ENCODE measurements at places on chromosomes 16 and 17.
A peak's percentile ranks its signal among the peaks of the same experiment; 100 is the strongest.

- no peak for DNase-seq
These were observed 16.3 kb downstream of the PIPOX start for GRCh38 chr17:29059281-29059680.

- no peak for DNase-seq
These were observed 2.5 kb downstream of the UBE2I start for GRCh38 chr16:1311738-1312466.

- no peak for DNase-seq
These were observed 783 bp downstream of the BHLHA9 start for GRCh38 chr17:1271030-1271423.

DNA sequence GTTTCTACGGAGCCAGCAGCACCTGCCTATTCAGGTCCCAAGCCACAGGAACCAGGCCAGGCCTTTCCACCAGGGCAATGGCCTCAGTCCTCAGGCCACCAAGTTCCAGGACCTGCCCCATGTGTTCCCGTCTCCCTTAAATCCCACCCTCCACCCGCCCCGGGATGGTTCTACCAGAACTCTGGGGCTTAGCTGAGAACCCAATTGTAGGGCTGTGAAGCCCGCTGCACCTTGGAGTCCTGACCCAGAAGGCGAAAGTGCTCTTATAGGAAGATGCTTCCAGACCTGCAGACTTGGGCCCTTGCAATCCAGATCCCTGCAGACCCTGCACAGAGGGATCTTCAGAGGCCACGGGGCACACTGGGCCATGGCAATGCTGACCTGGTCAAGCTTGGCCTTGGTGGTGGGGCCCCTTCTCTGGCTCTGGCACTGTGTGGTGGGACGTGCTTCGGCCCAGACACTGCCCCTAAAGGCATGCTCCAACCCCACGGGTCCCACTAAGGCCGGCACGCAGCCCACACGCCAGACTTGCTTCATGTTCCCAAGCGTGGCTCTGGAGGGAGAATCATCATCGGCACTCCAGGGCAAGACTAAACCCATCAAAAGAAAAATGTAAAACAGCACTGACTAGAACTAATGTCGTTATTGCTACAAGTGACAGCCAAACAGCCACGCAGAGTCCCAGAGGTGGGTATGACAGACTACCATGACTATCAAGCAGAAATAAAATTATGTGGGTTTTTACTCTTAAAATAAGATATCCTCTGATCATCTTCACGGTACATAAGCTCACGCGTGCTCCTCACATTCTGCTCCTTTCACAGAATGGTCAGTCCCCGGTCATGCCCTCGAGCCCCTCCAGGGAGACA is 41.3 kb upstream of the ATP2A3 start:
- no peak for DNase-seq

GRCh38 chr16:63921737-63922295 is 1200.0 kb downstream of the CDH11 start:
- no peak for DNase-seq

DNA sequence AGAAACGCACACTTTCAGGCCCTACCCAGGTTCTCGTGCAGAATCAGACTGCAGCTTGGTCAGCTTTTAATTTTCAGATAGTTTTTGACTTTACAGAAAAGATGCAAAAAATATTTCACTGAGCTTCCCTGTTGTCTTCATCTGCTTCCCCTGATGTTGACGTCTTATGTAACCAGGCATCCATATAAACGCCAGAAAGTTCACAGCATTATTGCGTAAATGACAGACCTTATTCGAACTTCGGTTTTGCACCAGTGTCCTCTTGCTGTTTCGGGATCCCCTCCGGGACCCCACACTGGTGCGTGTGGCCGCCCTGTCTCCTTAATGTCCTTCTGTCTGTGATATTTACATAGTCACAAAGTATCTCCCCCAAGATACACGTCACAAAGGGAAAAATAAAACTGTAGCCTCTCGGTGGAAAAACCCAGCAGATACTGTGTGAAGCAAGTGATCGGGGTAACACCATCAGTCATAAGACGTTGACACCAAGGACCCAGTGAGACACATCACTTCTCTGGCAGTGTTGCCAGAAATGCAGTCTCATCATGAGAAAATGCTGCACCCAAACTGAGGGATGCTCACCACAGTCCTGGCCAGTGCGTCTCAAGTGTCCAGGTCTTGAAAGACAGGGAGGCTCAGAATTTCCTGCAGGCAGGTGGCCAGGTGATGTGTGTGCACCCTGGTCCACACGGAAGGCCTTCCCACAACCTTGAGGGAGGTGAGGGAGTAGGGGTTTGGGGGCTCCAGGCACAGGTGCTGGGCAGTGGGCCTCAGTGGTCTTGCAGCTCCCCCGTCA is 4.3 kb downstream of the BANP start:
- DNase-seq = no peak

DNA sequence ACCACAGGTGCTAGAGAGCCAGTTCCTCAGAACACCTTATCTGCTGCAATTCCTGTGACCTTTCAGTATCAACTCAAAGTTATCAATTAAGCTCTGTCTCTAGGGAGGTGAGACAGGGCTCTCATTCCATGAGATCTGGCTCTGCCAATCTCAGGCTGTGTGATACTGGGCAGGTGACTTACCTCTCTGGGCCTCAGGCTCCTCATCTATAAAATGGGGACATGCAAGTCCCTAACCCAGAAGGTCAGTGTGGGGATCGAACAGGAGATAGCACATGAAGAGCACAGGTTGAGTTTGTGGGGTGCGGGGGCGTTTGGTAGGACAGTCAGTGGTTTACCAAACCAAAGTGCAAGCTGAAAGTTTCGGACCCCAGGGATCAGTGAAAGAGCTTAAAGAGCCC is 319.3 kb upstream of the CCL2 start:
- DNase-seq = no peak

- DNase-seq = no peak
These were observed 77.2 kb downstream of the CNGB1 start for GRCh38 chr16:57893559-57894389.

DNA sequence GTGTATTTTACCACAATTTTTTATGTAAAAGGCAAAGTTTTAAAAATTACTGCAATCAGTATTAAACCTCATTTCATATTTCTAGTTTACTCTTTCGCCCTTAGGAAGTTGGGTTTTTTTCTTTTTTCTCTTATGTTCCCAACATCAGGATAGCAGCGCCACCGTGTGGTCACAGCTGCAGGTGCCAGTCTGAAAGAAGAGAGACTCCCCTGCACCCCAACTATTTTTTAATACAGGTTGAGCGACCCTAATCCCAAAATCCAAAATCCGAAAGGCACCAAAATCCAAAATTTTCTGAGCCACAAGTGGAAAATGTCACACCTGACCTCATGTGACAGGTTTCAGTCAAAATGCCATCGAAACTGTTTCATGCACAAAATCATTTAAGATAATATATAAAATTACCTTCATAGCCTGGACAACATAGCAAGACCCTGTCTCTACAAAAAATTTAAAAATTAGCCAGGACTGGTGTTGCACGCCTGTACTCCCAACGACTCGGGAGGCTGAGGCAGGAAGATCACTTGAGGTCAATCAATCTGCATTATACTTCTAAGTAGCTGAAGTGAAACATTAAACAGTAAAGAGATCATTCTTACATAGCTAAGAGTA is 21.8 kb upstream of the ASGR2 start:
- peak; percentile 41 for DNase-seq

Measured in hippocampal formation (tissue), 2 donors.